D721Med (cell line): ENCODE measurements at places on chromosomes 4 and X.

DNA sequence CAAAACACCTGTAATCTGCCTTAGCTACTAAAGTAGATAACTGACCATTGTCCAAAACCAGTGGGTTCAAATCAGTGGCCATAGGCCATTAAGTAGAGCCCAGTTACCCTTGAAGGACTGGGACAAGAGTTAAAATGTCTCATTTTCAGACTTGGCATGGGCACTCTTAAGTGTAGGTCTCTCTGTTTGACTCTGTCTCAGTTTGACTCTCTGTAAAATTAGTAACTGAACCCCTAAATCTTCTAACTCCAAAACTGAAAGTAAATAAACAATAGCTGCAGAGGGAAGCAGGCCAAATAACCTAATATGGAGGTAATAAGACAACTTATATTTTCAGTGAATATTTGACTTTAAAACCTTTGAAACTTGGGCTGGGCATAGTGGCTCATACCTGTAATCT lies 89.1 kb downstream of the SLC16A2 start:
- no peak for DNase-seq

- DNase-seq, result no peak
Observed at GRCh38 chrX:44043496-44043895, 70.3 kb upstream of the NDP start.

- no peak for DNase-seq
Observed at GRCh38 chr4:99043346-99043745, 45.2 kb downstream of the ADH5 start.

GRCh38 chr4:30875658-30876269 lies 155.6 kb downstream of the PCDH7 start:
- no peak for DNase-seq

DNA sequence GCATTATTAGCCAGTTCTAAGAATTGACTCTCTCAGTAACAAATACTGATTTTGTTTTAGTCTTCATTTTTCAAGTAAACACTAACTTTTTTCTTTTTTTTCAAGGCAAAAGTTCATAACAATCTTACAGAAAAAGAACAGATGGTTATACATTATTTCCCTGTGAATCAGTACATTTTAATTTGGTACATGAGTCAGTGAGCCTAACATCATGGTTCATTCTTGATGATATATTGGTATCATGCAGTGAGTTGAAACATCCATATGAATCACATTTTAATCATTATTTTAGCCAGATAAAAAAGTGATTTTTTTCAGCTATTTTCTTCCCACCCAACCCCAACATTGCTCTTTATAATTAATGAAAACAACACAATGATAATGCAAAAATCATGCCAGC lies 184.3 kb upstream of the TACR3 start:
- DNase-seq, result no peak

GRCh38 chr4:15506464-15506863 lies 36.8 kb downstream of the CC2D2A start:
- no peak for DNase-seq

DNA sequence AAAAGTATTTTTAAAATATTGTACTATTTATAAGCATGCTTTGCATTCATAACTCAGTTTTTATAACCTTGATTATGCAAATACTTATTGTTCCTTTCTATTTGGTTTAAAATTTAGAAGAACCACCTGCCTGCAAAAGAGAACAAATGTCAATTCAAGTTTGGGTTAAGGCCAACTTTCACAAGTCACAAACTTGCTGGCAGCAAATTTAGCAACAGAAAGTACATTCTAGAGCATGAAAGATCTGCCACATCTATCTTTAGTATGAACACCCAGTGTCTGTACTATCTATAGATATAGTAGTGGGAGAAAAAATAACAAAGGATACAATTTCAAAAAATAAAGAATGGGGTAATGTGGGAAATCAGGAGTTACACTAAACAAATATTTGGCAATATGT lies 1014.2 kb downstream of the C4orf33 start:
- DNase-seq, result no peak

- DNase-seq, result no peak
Observed at GRCh38 chr4:120071192-120071795, 4.6 kb upstream of the MAD2L1 start.

GRCh38 chr4:155602351-155603140 lies 64.1 kb upstream of the GUCY1A1 start:
- no peak for DNase-seq

DNA sequence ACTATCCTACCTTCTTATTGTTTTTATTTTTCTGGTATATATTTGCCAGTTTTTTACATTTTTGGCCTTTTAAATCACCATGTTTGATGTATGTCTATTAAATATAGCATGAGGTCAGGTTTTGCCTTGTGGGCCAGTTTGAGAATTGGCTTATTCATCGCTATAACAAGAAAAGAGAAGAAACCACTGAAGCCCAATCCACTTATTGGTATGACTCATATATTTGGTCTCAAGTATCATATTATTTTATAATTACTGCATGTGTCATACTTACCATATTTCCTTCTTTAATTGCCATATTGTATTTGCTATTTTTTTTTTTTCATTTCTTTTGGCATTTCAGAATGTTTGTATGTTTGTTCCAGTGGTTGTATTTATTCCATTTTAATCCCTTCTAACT lies 99.3 kb downstream of the IRF2 start:
- DNase-seq, result no peak

- DNase-seq, result no peak
Observed at GRCh38 chrX:100944601-100945000, 15.9 kb upstream of the XKRX start.

- DNase-seq, result no peak
Observed at GRCh38 chrX:110277609-110278008, 40.3 kb downstream of the AMMECR1 start.

DNA sequence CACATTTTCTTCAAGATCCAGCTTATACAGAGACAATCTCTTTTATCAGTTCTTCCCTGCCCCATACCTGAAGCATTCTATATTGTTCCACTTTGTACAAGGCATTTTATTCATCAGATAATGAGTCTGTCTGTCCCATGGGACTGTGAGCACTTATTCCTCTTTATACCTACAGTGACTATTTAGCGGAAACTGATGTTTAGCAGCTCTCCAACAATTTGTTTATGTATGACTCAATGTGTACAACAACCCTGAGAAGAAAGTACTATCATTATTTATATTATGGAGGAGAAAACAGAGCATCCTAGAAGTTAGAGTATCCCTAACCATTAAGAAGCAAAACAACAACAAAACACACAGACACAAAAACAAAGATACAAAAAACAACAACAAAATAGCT lies 306.5 kb downstream of the PRDM5 start:
- DNase-seq, result no peak

- no peak for DNase-seq
Observed at GRCh38 chr4:46462733-46463132, 72.8 kb upstream of the GABRA2 start.

GRCh38 chr4:139330283-139330682 lies 28.0 kb upstream of the NDUFC1 start:
- DNase-seq, result no peak

DNA sequence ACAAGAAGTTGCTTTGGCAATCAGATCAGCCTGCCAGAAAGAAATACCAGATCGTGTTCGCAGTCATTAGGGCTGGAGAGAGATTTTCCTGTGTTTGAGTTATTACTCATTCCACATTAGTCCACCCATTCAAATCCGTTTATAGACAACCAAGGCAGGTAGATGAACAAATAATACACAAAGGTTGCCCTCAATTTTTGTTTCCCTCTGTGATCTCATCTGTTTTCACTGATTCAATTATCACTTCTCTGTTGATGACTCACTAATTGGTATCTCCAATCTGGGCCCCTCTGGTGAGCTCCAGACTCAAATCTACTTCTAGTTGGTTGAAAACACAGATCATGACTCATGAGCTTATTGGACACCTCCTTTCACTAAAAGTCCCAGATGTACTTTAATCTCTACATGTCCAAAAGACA lies 54.5 kb downstream of the CHM start:
- DNase-seq, result no peak

DNA sequence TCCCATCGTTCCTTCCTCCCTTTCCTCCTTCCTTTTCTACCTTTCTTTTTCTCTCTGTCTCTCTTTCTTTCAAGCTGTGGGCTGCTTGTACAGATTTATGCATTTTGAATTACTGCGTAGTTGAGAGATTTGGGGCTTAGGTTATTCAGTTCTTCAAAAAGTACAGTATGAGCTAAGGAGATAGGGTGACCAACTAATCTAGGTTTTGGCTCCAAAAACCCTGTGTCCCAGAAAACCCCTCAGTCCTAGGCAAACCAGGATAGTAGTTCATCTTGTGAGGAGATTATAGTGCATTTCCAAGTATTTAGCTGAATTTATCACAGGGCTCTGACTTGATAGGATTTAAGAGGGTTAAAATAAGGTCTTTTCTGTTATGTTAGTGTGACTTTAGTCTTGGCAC lies 64.5 kb downstream of the NFKB1 start:
- no peak for DNase-seq

DNA sequence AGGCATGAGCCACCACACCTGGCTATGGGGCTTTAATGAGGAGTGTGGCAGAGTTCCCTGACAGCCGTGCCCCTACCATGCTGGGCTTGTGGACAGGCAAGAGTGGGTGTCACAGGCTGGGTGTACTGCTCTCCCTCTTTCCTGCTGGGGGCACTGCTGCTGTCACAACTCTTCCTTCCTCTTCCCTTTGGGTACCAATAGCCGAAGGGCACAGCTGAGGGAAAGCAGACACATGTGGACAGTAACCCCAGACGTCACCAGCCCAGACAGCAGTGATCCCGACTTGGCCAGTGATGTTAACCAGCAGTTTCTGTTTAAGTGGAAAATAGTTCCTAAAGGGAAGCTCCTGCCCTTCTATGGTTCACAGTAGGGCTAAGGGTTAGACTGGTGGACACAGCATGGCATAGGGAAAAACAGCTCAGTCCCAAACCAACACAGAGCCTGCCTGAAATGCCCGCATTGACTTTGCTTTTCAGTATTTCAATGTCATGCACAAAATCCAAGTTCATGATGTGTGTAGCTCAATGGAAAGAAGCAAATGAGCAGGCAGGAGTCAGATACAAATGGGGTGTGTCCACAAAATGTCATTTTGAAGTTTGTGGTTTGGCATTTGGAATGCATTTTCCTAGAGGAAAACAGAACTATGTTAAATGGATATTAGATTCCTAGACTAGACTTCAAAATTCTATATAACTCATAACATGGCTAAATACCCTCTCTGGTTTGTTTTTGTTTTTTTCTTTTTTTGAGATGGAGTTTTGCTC lies 24.9 kb upstream of the DDX3X start:
- no peak for DNase-seq

DNA sequence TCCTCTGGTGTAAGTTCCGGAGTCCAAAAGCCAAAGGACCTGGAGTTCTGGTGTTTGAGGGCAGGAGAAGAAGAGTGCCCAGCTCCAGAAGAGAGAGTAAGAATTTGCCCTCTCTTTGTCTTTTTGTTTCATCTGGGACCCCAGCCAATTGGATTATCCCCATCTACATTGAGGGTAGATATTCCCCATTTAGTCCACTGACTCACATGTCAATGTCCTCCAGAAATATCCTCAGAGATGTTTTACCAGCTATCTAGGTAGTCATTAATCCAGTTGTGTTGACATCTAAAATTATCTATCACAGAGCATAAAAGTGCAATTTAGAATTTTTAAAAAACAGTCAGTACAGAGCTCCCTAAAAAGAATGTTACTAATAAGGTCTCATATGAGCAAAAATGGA lies 132.9 kb upstream of the TMEM47 start:
- no peak for DNase-seq

GRCh38 chr4:161097821-161098220 lies 1066.0 kb downstream of the FSTL5 start:
- DNase-seq, result no peak

- no peak for DNase-seq
Observed at GRCh38 chr4:153655928-153656327, 28.2 kb upstream of the TLR2 start.

DNA sequence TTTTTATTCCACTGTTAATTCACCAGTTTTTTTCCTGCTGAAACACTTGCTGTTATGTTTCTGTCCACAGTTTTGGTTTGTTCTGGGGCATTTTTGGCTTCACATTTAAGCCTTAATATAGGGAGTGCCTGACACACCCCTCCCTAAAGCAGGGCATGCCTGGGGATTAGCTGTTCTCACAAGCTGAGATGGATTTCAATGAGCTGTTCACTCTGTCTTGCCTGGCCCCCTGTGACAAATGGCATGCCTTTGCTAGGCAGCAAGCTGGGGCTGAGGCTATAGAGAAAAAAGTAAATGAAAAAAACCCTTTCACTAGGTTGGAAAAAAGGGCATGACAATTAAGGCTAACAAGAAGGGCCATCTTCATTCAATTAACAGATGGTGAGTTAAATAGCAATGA lies 22.4 kb downstream of the LPAR4 start:
- DNase-seq, result no peak

GRCh38 chr4:140903522-140904475 lies 147.6 kb upstream of the TBC1D9 start:
- no peak for DNase-seq

- no peak for DNase-seq
Observed at GRCh38 chr4:81723927-81724587, 252.3 kb upstream of the RASGEF1B start.

- no peak for DNase-seq
Observed at GRCh38 chr4:38172078-38172477, 211.9 kb downstream of the PTTG2 start.

DNA sequence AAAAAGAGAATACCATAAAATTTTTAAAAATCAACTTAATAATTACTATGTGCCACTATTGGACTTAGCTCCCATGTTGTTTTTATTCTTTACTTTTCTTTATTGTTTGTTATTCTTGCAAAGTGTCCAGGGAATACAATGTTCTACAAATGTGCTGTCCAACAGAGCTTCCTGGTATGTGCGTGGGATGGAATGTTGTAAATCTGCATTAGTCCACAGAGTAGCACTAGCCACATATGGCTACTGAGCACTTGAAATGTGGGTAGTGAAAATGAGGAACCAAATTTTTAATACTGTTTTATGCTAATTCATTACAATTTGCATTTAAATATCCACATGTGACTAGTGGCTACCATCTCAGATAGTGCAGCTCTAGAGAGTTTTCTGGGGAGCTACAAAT lies 14.3 kb upstream of the CORIN start:
- no peak for DNase-seq
